Neural crest cell (in vitro differentiated cells): ENCODE measurements at places on chromosomes 7 and 10. TPM values are rescaled to one million over a fixed set of nuclear protein-coding genes. Genes with fewer than 3 reads are reported as not detected.

Gene GJD4
- total RNA-seq, result not detected in 2 replicates

Gene PRPS1L1
- total RNA-seq, result not detected in 2 replicates

Gene HECW1
- 2.8 and 3.6 TPM in 2 replicates for total RNA-seq

Gene SSC4D
- total RNA-seq, result 1.0 and 1.1 TPM in 2 replicates

Gene NPY4R
- total RNA-seq, result not detected in 2 replicates

Gene SHH
- not detected in 2 replicates for total RNA-seq

Gene MOGAT3
- not detected in 2 replicates for total RNA-seq

Gene SPDYE3
- total RNA-seq, result not detected in 2 replicates

Gene ERVW-1
- not detected in 2 replicates for total RNA-seq

Gene TMEM139
- 0.61 and 0.91 TPM in 2 replicates for total RNA-seq

Gene SPDYE8
- not detected in 2 replicates for total RNA-seq

Gene OPN1SW
- not detected in 2 replicates for total RNA-seq

Gene TAS2R3
- 1.8 and 2.2 TPM in 2 replicates for total RNA-seq

Gene C7orf33
- total RNA-seq, result not detected in 2 replicates

Gene SND1
- 184 and 188 TPM in 2 replicates for total RNA-seq

Gene CXCL12
- total RNA-seq, result 3.6 and 4.0 TPM in 2 replicates

Gene ZNF783
- 15.3 and 18.0 TPM in 2 replicates for total RNA-seq

Gene PAPOLB
- total RNA-seq, result 0.23 and 0.26 TPM in 2 replicates

Gene STEAP4
- total RNA-seq, result not detected in 2 replicates

Gene CTAGE8
- 0.72 TPM in 1 of 2 replicates, not detected in the other for total RNA-seq

Gene CYP3A7
- not detected in 2 replicates for total RNA-seq

Gene CALHM1
- total RNA-seq, result not detected in 2 replicates

Gene AKR1D1
- total RNA-seq, result not detected in 2 replicates

Gene PLXDC2
- total RNA-seq, result 4.0 and 4.1 TPM in 2 replicates

Gene CDH23
- total RNA-seq, result 2.0 and 2.6 TPM in 2 replicates

Gene OR2A7
- total RNA-seq, result 0.33 and 0.41 TPM in 2 replicates

Gene FGL2
- not detected in 2 replicates for total RNA-seq

Gene WNT16
- not detected in 2 replicates for total RNA-seq

Gene OPN4
- not detected in 2 replicates for total RNA-seq

Gene LGI1
- total RNA-seq, result 22.6 and 23.6 TPM in 2 replicates

Gene ABLIM1
- 35.8 and 40.2 TPM in 2 replicates for total RNA-seq

Gene SPDYE5
- total RNA-seq, result not detected in 2 replicates

Gene COBL
- total RNA-seq, result 0.05 and 0.41 TPM in 2 replicates

Gene LRRC18
- total RNA-seq, result not detected in 2 replicates
